ENCODE measurements at places on chromosomes 11 and 22.

- DNase-seq = no peak
These were observed 188.2 kb upstream of the TBCEL start for GRCh38 chr11:120835601-120836228.

DNA sequence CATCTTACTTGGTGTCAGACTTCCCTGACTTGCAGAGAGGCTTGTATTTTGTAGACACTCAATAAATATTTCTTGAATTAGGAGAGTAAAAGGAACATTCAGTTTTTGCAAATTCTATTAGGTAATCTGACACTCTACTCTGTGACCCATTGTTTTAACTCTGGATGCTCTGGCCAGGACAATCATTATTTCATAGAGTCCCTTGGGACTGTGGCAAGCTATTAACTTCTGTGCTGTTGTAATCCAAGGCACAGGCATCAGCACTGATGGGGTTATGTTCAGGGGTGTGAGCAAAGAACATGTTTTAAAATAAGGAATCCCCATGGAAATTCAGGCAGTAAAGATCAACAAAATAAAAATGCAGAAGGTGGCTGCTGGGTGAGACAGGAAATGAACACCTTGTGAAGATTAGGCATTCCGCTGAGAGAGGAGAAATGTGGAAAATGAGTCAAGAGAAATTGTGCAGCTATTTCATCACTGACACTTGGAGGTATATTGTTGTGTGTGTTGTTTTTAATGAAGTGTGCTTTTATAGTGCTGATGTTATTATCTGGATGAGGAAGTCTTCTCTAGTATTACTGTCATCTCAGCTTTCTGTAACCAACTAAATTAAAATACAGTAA lies 175.2 kb downstream of the WNT11 start:
- no peak for DNase-seq

DNA sequence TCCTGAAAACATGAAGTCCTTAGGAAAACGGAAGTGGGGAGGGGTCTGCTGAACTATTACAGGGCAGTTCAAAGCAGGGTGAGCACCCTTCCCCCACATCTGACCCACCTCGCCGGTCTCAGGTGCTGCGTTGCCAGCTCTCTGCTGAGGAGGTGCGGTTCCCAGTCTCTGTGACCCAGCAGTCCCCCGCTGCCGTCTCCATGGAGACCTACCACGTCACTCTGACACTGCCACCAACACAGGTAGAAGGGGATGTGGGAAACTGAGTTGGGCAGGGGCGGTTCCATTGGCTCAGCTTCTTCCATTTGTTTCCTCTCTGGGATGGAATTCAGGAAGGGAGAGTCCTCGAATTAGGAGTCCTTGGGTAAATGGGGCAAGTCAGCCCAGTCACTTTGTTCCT lies 3.3 kb downstream of the C2CD2L start:
- DNase-seq = no peak

- DNase-seq = no peak
These were observed 8.3 kb downstream of the NDUFV1 start for GRCh38 chr11:67614730-67615714.

DNA sequence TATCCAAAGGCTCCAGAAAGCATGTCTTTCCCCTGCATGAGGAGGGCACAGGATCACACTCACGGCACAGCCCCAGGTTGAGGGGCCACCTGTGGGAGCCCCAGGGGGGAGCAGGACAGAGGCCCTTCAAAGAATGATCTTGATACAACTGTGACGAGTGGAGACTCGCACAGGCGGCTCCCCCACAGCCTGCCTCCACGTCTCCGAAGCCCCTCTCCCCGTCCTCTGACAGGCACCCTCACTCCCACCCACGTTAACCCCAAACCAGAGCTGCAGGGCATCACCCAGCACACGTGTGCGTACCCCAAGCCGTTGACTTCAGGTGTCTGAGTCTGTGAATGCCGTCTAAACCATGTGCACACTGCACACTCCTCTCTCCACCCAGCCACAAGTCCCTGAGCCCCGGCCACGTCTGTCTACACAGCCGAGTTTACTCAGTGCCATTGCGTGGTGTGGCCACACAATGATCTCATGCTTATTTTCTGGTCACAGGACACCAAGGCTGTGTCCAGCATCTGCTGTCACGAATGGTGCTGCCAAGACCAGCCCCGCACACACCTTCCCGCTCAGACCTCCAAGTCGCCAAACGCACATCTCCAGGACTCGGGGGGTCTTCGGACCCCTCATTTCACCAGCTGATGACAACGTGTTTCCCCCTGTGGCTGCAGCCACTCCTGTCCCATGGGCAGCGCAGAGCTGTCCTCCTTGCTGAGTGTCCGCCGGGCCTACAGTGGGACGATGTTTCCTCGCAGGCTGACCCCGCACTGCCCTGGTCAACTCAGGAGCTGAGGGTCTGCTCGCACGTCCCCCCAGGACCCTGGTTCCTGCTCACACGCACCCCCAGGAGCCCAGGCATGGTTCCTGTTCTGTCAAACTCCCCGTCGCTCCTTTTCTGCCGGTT lies 251.2 kb downstream of the BRD1 start:
- no peak for DNase-seq

GRCh38 chr22:42877597-42878340 lies 20.7 kb upstream of the ARFGAP3 start:
- DNase-seq = no peak
